ENCODE measurements at places on chromosomes 4 and X.
A peak's percentile ranks its signal among the peaks of the same experiment; 100 is the strongest.

DNA sequence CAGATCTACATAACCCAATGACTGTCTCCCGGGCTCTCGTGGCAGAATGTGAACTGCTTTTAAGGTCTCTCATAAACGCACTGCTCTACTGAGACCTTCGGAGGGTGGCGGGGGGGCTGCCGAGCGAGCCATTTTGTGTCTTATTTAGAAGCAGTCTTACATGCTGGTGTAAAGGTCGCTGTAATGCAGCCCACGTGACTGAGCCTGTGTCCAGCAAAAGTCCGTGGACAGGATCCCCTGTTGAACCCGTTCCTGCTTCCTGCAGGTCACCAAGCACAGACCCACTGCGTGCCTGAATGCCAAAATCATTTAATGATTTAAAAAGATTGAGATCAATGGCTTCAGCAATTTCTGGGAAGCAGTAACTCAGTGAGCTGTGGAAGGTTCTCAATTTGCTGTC, 415.9 kb downstream of the BCOR start:
- no peak for DNase-seq

- no peak for DNase-seq
These were observed 44.9 kb upstream of the ADAMTS3 start for GRCh38 chr4:72613959-72614358.

DNA sequence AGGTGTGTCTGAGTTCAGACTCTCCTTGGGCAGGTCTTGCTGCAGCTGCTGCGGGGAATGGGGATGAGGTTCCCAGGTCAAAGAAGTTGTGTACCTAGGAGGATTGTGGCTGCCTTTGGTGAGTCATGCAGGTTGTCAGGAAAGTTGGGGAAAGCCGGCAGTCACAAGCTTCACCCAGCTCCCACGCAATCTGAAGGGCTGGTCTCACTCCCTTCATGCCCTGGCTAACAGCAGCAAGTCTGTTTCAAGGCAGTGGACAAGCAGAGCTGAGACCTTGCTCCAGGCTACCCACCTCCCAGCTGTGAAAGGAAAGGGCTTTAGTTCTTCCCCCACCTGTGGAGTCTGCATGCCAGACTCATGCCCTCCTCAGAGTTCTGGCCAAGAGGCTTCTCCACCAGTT, 287.2 kb downstream of the DTHD1 start:
- DNase-seq, result no peak

GRCh38 chr4:15797320-15797719, 19.2 kb downstream of the CD38 start:
- DNase-seq, result no peak

GRCh38 chr4:122762520-122762919, 30.0 kb downstream of the BBS12 start:
- DNase-seq, result no peak

GRCh38 chr4:52883183-52883621, 21.1 kb downstream of the RASL11B start:
- DNase-seq, result no peak

- no peak for DNase-seq
These were observed 17.5 kb downstream of the MTMR8 start for GRCh38 chrX:64377753-64378152.

- DNase-seq, result no peak
These were observed 3.8 kb upstream of the FRMPD3 start for GRCh38 chrX:107445631-107446030.

- no peak for DNase-seq
These were observed 131.1 kb upstream of the NR3C2 start for GRCh38 chr4:148573296-148573695.

DNA sequence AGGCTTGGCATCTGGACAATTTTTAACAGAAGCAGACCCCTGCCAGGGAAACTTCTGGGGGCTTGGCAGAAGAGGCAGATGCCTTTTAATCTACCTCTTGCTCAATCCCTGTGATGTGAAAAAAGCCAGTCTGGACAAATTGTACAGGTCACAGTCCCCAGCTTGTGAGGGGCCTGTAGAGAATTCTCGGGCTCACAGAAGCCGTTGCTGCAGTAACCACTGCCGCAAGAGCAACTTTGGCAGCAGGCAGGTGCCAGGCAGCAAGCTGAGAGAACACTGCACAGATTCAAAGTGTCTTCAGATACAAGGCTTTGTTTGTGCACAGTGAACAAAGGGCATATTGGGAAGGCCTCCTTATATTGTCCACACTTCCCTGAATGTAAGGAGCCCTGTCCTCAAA, 11.7 kb downstream of the GPKOW start:
- no peak for DNase-seq

GRCh38 chr4:52172166-52172565, 121.1 kb downstream of the SPATA18 start:
- no peak for DNase-seq

- no peak for DNase-seq
These were observed 56.9 kb downstream of the GABRB1 start for GRCh38 chr4:47088298-47088697.

DNA sequence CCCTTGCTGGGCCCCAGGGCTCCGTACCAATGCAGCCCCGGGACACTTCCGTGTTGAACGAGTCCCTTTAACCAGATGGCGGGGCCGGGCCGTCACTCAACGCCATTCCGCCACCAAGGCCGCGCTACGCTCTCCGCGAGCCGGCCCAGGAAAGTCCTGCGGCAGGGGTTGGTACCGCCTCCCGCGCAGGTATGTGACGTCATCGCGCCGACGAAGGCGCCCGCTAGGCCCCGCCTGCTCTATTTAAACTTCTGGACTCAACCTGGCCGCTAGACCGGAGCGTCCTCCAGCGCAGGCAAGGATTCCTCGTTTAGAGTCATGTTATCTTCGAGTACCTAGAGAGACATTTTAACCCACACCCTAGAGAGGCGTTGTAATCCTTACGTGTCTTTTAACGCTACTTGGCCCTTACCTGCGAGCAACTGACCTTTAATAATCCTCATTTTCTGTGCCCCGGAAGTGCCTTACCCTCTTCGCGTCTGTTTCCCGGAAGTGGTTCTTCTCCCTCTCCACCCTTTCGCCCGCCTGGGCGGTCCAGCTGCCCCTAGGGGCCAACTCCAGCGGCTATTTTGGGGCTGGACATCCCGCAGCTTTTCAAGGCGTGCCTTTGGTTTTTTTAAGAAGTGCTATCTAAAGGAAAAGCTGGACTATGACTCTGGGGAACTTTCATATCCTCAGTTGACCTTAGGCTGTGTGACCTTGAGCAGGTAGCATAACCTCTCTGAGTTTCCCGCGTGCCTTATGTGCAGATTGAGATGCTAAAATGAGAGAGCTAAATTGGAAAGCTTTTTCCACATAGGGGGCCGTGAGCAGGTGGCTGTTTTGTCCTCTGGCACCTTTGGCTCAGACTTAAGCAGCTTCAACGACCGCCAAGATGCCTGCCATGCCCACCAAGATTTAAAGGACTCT, at the start of gene PNPLA4:
PNPLA4 (minus strand) TSS at position 155 of the 909 bp plus-strand sequence. CDS start 1,294 bp downstream, outside the sequence.
- peak; percentile 85 for DNase-seq

- DNase-seq, result no peak
These were observed 152.7 kb downstream of the ANTXR2 start for GRCh38 chr4:79920163-79920853.

- no peak for DNase-seq
These were observed 65.7 kb upstream of the STX18 start for GRCh38 chr4:4607336-4608213.

GRCh38 chr4:86483173-86483490, 111.0 kb upstream of the PTPN13 start:
- DNase-seq, result no peak

- DNase-seq, result no peak
These were observed 164.9 kb downstream of the DCTD start for GRCh38 chr4:182752158-182752910.

- DNase-seq, result no peak
These were observed at the start of gene CNGA2 for GRCh38 chrX:151734446-151734845. TSS of gene CNGA2 (plus strand) at chrX:151734746. CDS start at chrX:151738484, 3,738 bp downstream.

GRCh38 chr4:101020956-101021355, 326.4 kb downstream of the PPP3CA start:
- DNase-seq, result no peak

- DNase-seq, result no peak
These were observed 1.5 kb downstream of the SASH3 start for GRCh38 chrX:129781134-129781672.

DNA sequence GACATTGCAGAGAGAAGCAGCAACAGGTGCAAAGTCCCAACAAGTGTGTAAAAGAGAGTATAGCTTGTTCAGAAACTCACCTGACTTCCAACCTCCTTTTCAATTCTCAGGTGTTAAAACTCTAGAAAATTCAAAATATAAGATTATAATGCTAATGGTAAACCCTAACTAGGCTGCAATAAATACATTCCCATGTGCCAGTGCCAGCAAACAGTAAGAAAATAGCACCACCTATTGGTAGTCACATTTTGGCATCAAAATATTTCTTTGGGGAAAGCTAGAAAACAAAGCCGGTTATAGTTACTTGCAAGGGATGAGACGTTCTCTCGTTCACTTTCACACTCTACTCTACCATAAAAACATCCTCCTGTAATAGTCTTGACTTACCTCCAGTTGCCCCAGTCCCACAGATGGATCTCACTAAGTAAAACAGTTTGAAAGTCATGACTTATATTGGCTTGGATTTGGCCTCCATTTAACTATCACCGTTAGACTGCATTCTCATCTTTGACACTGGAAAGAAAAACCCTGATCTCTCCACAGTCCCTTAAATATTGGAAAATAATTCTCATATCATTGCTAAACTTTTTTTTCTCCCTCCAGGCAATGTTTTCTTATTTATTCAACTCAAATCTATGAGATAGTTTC, 9.6 kb downstream of the BMP3 start:
- DNase-seq, result no peak

- no peak for DNase-seq
These were observed 11.8 kb upstream of the CPE start for GRCh38 chr4:165367040-165367439.

- DNase-seq, result no peak
These were observed 107.5 kb downstream of the CLNK start for GRCh38 chr4:10577018-10577417.

DNA sequence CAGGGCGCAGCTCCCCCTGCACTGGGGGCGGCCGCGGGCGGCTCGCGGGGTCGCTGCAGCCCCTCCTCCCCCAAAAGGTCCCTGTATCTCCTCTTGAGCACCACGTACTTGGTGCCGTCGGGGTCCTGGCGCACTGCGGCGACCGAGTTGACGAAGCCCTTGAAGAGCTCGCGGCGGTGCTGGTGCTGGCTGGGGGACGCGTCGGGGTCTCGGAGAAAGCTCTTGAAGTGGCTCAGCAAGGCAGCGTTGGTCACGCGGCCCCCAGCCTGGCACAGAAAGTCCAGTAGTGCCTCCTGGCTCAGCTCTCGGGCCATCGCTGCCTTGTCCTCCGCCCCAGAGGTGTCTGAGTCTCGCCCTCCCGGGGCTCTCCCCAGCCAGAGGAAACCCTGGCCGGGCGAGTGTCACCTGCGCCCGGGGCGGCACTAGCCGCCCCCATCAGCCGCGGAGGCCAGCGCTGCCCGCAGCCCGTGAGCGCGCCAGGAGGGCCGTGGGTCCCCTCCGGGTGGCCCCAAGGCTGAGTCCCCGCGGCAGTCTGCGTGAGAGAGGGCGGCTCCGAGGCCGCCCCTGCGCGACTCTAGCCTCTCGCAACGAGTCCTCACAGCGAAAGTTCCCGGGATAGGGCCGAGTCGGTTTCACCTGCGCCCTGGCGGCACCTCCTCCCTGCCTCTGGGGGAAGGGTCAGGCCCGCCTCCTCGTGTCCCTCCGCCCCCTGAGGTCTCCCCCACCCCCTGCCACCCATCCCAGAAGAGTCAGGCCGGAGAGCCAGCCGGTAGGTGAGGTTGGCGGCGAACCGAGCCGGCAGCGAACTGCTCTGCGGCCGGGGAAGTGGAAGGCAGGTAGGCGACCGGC, at the start of gene SOWAHB:
SOWAHB (minus strand) TSS at position 609 of the 849 bp plus-strand sequence; CDS start at position 314, 295 bp downstream.
- DNase-seq, result peak; percentile 86

DNA sequence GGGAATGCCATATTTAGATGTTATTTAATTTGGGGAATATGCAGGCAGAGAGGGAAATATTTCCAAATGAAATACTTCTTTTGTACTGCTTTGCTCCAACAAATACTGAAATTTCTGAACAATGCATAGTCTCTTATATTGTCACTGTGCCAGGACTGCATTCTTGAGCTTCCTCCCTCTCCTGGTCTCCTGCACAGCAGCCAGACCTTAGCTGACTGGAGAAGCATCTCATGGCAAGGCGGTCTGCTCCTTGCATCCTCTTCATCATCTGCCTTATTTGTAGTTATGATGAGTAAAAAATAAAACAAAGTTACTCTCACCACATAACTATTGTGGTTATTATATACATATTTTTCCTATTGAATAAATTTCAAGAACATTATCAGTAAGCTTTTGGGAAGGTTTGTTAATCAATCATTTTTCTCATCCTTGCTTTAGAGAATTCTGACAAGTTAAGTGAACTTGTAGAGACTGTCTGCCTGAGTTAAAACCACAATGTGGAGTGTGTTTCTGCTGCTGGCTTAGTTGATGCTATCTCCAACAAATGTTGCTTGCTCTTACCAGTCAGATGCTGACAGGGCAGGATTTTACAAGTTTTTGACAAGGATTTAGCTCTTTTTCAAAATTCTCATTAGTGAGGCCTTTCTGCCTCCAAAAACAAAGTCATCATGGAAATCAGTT, 153.6 kb downstream of the SOWAHB start:
- DNase-seq, result no peak

DNA sequence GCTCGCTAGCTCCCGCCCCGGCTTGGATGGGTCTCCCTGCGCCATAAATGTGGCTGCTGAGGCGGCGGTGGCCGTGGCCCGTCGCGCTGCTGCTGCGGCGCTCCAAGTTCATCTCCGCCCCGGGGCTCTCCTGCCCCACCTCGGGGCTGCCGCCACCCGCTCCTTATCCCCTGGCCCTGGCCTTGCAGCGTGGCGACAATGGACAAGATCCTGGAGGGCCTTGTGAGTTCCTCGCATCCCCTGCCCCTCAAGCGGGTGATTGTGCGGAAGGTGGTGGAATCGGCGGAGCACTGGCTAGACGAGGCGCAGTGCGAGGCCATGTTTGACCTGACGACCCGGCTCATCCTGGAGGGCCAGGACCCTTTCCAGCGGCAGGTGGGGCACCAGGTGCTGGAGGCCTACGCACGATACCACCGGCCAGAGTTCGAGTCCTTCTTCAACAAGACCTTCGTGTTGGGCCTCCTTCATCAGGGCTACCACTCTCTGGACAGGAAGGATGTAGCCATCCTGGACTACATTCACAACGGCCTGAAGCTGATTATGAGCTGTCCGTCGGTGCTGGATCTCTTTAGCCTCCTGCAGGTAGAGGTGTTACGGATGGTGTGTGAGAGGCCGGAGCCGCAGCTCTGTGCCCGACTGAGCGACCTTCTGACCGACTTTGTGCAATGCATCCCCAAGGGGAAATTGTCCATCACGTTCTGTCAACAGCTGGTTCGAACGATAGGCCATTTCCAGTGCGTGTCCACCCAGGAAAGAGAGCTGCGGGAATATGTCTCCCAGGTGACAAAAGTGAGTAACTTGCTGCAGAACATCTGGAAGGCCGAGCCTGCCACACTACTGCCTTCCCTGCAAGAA, 763 bp downstream of the USP38 start:
- DNase-seq, result peak; percentile 56

- DNase-seq, result peak; percentile 60
These were observed 100.5 kb upstream of the TBC1D9 start for GRCh38 chr4:140856621-140857062.

DNA sequence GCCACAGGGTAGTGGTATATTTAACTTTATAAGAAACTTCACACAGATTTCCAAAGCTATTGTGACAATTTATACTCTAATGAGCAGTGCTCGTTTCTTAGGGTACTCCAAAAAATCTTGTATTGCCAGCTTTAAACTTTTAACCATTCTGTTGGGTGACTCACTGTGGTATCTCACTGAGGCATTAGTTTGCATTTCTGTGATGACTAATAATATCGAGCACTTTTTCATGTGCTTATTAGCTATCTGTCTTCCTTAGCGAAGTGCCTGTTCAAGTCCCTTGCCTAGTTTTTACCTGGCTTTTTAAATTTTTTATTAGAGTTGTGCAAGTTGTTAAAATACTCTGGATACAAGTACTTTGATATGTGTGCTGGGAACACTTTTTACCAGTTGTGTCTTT, 5.5 kb downstream of the PNMA3 start:
- no peak for DNase-seq

Data from H9 (cell line).